Suppressor macrophage treated with lipopolysaccharide for 1 hour (primary cell): ENCODE measurements at places on chromosomes 3 and 15.

GRCh38 chr3:128378631-128379347 is 87.9 kb downstream of the DNAJB8 start:
- DNase-seq = no peak

- peak; percentile 78 for DNase-seq
Measured at GRCh38 chr15:100537331-100537730, 8.6 kb upstream of the CERS3 start.

- no peak for DNase-seq
Measured at GRCh38 chr3:177515786-177516157, 318.5 kb upstream of the TBL1XR1 start.

DNA sequence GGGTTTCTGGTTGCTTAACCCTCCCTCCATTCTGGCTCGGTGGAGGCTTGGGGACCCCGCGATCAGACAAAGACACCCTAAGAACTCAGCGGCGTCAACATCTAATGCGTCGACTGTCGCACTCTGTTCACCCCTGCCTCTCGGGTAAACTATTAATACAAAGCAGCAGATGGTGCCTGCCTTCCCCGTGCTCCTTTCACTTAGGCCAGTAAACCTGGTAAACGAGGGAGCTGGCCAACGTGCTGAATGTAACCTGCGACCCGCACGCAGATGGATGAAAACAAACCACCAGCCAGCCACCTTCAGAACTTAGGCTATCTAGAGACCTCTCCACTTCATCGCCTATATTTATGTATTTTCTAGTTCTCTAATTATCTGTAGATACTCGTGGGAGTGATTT is 848 bp upstream of the CADPS start:
- no peak for DNase-seq

DNA sequence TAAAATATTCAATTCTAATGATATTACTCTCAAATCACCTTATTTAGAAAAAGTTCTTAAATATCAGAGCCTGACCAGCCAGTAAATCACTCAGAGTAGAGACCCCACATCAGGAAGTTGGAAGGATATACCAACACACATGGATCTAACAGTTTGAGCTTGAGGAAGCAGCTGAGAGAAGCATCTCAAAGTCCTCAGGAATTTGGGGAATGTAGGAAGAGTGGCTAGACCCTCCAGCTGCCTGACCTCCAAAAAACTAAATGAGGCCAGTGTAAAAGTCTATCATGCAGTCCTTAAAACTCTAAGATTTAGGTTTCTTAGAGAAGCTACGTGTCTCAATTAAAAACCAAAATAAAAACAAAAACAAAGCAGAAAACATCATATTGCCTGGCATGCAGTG is 55.4 kb downstream of the SETD2 start:
- DNase-seq = no peak

- DNase-seq = no peak
Measured at GRCh38 chr3:186640929-186641328, 730 bp downstream of the FETUB start.

DNA sequence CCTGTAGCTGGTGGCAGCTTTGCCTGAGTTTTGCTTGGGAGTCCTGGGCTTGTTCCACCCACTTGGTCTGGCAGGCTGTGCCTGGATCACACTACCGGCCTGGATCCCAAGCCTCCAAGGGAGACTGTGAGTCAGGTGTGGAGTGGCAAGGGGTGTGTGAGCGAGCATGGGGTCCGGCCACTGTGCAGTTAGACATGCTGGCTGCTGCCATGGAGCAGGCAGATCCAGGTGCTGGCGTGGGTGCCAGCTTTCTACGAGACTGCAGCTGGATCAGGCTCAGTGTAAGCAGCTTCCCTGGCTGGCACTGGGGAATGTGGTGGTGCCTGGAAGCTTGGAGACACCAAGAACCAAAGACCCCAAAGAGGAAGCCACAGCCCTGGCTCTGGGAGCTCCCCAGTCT is 102.0 kb upstream of the BNIP2 start:
- no peak for DNase-seq

- DNase-seq = peak; percentile 20
Measured at GRCh38 chr3:141015481-141015880, 35.7 kb upstream of the SPSB4 start.

GRCh38 chr15:62071711-62072308 is 5.0 kb downstream of the C2CD4A start:
- DNase-seq = peak; percentile 81

DNA sequence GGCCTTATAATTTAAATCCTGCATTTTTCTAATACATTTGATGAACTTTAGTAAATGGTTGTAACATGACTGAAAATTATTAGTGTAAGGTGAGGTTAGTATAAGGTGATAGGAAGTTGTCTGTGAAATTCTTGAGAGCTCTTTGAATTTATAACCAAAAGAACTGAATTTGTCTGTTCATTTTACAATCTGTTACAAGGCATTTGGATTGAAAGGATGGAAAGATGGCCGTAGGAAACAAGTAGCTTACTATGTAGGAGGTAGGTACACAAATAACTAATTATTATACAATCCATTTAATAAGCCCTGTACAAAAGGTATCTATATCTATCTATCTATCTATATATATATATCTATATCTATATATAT is 6.6 kb downstream of the DIPK2A start:
- no peak for DNase-seq

- DNase-seq = no peak
Measured at GRCh38 chr3:59816312-59816711, 766.5 kb upstream of the CFAP20DC start.

GRCh38 chr15:61390138-61390537 is 161.0 kb upstream of the RORA start:
- DNase-seq = no peak

DNA sequence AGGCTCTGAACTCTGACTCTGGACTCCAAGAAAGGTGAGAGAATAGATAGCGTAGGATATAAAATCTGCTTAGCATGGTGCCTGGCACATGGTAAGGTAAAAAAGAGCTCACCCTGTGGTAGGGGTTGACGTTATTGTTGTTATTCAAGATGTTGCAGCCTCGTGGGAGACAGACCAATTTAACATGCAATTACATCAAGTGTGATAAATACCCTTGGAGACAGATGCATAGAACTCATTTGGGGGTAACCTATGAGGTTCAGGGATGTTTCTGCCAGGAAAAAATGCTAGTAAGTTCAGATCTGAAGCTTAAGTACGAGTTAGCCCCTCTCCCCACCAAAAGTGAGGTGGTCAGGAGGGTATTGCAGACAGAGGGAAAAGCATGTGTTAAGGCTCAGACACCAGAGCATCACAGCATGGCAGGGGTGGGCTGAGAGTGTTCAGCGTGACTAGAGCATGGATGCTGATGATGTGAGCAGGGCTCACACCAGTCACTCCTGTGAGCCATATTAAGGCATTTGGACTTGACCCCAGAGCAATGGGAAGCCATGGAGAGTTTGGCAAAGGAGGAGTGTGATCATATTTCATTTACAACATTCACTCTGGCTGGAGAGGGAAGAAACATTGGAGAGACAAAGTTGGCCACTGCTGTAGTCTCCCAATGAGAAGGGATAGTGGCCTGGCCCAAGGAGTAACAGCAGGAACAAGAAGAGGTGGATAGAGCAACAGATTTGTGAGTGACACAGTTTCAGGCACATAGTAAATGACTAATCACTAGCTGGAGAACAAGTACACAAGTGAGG is 181.0 kb downstream of the UACA start:
- no peak for DNase-seq

- DNase-seq = no peak
Measured at GRCh38 chr3:146466604-146467003, 2.8 kb downstream of the PLSCR2 start.

DNA sequence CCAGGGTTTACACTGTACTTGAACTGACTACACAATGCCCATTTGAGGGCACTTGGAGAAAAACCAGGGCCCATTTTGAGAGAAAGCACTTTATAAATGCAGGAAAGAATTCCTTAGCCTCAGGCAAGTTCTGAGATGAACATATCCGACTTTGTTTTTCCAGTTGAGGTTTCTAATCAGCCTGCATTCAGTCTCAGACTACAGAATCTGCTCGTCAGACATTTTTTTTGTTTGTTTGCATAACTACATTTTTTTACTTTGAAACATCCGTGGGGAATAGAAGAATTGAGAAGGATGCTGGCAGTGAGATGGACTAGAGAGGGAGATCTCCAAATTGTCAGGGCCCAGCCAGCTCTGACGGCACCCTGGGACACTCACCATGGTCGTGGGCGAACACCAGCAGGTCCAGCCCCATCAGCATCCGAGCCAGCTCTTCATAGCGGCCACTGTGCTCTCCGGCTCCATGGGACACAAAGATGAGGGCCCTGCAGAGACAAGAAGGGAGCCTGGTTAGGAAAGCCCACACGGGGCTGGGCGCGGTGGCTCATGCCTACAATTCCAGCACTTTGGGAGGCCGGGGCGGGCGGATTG is 40.8 kb downstream of the MGLL start:
- no peak for DNase-seq

DNA sequence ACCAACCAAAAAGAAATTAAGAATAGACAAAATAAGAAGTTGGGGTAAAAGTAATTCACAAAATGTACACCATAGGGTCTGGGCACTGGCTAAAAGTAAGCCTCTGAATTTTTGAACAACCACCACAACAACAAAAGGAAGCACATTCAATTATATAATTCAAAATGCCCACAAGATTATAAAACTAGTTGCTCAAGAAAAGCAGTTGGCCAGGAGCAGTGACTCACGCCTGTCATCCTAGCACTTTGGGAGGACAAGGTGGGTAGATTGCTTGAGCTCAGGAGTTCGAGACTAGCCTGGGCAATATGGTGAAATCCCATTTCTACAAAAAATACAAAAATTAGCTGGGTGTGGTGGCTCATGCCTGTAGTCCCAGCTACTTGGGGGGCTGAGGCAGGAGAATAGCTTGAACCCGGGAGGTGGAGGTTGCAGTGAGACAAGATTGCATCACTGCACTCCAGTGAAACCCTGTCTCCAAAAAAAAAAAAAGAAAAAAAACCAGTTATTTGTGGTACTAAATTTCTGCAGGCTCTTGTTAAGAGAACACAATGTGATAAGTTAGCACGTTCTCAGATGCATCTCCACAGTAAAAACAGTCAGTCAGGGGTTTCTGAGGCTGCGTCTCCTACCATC is 6.6 kb upstream of the ATP11B start:
- DNase-seq = no peak

DNA sequence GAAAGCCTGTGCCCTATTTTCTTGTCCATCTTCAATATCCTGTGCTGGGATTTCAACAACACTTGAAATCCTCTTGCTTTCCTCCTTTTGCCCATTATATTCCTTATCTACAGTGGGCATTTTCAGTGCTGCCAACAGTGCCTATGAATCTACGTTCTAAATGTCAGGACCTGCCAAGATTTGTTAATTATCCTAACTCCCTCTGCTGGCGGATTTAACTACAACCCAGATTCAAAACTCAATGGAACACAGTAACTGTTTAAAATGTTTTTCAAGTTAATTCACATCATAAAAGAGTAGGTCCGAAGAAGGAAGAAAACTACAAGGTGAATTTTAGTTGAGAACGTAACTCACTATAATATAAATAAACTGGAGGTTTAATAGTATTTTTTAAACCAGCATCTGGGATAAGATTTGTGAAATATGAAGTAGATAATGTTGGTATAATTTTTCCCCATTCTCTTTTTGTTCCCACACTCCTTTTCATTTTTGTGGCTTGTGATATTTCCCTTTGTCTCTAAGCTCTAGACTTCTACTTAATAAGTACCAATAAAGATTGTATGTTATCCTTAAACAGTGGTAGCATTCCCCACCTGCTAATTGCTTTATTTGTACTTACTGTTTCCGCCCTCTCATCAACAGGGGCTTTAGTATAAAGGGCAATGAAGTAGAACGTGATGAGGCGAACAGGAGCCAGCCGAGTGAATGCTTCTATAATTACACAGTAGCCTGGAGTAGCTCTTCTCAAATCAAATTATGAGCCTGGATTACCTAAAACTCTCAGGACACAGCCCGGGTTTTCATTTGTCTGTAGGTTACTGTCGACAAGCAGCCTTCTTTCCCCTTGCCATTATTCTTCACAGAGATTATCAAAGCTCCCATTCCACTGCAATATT is 302.5 kb upstream of the ATP11B start:
- DNase-seq = peak; percentile 7

GRCh38 chr3:164303894-164304293 is 774.4 kb downstream of the SI start:
- DNase-seq = no peak

DNA sequence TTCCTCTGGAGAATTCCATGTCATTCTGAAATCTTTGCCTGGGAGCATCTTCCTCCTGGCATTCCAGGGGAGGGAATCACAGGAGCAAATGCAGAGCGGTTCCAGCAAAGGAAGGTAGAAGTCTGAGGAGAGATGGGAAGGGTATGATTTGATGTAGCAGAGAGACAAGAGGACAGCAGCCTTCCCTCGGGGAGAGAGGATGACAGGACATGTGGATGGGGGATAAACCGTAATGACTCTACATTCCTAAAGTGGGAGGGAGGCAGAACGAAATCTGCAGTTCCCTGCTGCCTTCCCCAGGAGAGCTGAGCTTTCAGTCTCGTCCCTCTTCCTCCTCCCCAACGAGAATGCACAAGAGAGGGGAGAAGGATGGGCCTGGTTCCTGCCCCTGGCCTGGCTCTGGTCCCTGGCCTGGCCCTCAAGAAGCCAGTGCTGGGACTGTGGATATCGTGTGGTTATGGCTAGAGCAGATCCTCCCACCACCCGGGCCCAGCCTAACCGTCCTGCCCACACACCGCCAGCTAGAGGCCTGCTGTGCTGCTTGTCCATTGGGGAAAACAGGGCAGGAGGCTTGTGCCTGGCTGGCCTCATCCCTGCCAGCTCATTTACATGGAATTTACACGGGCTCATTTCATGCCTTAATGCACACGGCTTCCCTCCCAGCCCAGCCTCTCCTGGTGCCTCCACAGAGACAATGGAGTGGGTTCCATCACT is 26.6 kb downstream of the SEMA7A start:
- peak; percentile 47 for DNase-seq

DNA sequence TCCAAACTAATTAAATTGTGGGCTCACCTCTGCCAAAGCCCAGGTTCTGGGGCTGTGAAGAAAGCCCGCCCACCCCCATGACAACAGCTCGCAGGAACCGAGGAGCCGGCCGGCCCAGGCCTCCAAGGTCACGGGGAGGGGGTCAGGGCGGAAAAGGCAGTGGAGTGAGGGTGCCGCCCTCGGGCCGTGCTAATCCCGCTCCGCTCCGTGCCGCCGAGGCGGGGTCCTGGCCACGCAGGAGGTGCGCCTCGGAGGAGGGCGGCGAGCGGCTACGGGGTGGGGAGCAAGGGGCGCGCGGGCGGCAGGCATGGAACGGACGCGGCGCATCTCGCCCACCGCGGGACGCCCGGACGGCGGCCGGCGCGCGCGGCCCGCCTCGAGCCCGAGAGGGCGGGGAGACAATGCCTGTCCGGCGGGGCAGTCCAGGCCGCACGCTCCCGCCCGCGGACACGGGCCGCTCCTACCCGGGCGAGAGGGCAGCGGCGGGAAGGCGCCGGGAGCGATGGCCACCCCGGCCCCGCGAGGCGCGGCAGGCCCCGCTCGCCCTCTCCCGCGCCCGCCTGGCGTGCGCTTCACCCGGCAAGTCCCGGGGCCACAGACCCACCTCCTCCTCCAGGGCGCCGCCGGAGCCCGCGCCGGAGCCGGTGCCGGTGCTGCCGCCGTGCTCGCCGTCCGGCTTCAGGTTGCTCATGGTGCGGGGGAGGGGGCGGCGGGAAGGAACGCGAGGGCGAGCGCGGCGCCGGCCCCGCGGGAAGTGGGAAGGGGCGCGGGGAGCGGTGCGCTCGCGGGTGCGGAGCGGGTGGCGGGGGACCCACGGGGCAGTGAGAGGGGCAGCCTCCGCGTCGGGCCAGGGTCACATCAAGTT is 528 bp downstream of the RBPMS2 start:
- DNase-seq = peak; percentile 28

- no peak for DNase-seq
Measured at GRCh38 chr15:101225658-101226057, 26.2 kb downstream of the CHSY1 start.
